Liver (tissue), 10 donors: ENCODE measurements at places on chromosomes 7 and 10. TPM values are rescaled to one million over a fixed set of nuclear protein-coding genes. Genes with fewer than 3 reads are reported as not detected.

GRCh38 chr7:48009257-48009656, 19.6 kb downstream of the SUN3 start:
- DNase-seq, result no peak

DNA sequence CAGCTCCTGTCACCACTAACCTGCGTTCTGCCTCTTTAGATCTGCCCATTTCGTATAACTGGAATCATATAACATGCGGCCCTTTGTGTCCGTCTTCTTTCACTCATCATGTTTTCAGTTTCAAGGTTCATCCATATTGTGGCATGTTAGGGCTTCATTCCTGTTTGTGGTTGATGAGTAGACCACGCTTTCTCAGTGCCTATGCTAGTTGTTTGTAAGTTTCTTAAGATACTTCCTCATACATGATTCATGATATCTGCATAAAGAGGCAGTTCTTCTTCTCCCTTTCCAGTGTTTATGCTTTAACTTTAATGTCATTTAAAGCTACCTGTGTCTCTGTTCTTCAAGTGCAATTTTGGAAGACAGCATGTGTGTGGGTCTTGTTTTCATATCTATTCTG, 79.5 kb upstream of the FAM20C start:
- DNase-seq, result no peak

DNA sequence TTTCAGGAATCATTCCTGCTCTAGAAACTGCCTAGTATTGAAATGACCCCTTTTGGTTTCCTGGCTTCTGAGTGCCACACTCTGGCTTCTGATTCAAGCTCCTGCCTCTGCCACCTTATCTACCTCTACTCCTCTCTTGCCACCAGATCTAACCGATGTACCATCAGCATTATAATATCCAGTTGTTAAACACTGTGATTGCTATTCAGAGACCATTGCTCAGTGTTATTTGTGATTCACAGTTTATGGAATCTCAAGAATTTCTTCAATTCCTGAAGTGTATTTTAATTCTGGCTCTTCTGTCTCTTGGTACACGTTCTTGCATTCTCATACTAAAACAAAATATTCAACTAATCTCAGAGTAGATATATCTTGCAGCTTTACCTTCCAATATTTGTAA, 88.7 kb downstream of the DYNC1I1 start:
- no peak for DNase-seq

- DNase-seq, result no peak
Measured at GRCh38 chr10:124315591-124316270, 103.0 kb downstream of the OAT start.

DNA sequence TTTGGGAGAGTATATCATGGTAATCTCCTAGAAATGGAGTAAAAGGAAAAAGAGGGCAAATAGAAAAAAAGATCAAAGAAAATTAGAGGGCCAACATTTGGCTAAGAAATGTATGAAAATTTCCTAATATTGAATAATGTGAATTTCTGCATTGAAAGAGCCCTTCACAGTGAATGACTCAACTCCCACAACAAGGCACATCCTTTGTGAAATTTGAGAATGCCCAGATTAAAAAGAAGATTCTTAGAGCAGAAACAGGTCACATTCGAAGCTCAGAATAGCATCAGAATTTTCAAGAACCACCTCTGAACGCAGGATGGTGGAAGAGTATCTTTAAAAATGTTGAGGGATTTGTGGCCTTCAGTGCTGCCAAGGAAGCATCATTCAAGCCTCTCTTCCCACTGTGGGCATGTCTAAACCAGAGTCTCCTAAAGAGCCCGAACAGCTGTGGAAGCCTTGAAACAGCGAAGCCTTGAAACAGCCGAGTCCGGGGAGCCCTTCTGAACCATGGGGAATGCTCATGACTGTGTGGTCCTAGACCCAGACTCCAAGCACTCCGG, 43.6 kb downstream of the GUSB start:
- no peak for DNase-seq

DNA sequence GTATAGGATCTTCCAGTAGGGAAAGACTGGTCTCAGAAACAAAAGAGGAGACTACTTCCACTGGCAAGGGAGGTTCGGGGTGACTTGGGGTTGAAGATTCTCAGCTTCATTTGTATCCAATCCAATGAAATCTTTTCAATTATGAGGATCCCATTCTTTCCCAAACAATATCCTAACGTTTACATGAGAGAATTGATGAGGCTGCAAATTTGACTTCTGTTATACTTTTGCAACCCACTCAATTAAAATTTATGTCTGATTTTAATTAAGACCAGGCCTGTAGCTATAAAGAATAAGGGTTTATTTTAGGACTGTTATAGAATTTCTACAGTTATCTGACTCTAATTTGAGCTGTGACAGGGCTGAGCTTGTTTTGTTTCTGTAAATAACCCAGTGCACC, 251.5 kb downstream of the ANKRD7 start:
- DNase-seq, result no peak

CTAGE15 gene
- 1.1 TPM for total RNA-seq

SPDYE9 gene
- not detected for total RNA-seq

ANXA8 gene
- total RNA-seq, result 1.6 TPM

LEP gene
- total RNA-seq, result not detected

PPP1R3A gene
- total RNA-seq, result not detected

XPNPEP1 gene
- 38.1 TPM for total RNA-seq
